ENCODE measurements at places on chromosomes 4 and X.

GRCh38 chr4:121479808-121480207, 99.0 kb upstream of the QRFPR start:
- DNase-seq, result no peak

- DNase-seq, result no peak
Measured at GRCh38 chrX:104112326-104112951, at the start of gene ZCCHC18. Gene ZCCHC18, plus strand, starts transcription at chrX:104112523. Its CDS starts 1,589 bp downstream, at chrX:104114112.

DNA sequence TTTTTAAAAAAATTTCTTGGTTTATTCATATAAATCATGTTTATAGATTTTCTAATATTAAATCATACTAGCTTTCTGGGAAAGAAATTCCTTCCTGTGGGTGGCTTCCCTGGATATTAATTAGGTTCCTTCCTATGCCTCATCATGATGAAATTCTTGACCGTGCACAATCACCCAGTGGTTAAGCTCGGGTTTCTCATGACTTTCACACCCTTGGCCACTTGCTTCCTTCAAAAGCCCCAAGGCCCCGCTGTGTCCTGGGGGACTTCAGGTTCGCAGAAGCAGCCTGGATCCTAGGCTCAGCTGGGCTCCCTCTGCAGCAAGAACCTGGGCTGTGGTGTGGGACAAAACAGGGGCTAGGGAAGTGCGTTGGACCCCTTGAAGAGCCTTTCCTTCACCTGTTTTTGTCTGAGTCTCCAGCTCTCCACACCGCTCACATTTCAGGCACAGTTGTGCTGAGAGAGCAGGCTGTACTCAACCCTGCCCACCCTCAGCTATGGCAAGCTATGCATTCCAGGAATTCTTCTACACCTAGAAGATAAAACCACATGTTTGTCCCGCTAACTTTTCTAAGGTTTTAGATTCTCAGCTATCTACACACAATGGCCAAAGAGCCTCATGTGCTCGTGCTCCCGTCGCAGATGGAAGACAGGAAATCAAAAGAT, 48.9 kb upstream of the TMSB15B start:
- DNase-seq, result no peak

- DNase-seq, result no peak
Measured at GRCh38 chr4:5708449-5709206, at the start of gene EVC2. Gene EVC2, minus strand, starts transcription at chr4:5708559. Its CDS starts 46 bp downstream, at chr4:5708513.

DNA sequence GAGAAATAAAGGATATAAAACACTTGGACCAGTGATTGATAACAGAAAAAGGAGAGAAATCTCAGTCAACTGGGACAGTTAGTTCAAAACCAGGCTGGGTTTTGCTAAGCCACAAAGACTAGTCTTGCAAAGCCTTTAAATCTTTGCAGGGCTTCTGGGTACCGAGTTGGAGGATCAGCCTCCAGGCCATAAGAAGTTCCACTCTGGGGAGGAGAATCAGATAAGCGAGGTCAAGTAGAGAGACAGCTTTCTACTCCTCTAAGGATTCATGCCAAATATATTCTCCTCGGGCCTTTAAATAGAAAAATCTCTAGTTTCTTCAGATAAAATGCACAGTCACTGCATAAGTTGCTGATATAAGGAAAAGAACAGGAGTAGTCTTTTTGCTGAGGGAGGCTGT, 92.7 kb downstream of the MFAP3L start:
- no peak for DNase-seq

DNA sequence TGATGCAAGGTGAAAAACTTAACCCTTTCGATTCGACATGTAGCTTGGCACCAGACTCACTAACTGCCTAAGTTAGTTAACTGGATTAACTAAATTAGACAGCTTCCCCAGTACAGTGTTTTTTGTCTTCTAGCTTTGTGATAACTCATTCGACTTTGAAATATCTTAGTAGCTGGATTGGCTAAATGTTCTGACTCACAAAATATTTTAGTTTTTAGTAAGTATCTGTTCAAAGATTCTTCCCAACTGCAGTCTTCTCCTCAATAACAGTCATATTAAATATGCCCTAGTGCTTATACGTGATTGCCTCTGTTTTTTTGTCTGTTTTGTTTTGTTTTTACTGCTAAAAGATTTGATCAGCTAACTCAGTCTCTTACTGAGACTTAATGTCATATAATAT, 102.9 kb downstream of the KCNIP4 start:
- no peak for DNase-seq

- DNase-seq, result no peak
Measured at GRCh38 chrX:126448681-126449080, 103.9 kb downstream of the DCAF12L1 start.

DNA sequence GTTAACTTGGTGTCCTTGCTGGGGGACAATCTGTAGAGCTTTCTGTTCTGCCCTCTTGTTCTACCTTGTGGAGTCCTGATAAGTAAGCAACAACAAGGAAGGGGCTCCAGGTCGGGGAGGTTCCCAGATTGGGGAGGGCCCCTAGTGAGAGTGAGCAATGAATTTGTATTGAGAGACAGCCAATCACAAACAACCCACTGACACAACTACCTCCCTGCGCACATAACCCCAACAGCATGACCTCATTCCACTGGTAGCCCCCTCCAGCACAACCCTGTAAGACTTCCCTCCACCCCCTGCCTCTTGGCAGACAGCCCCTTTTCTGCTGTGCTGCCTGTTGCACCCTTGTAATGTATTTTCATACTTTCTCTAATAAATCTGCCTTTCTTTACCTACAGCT, 19.7 kb upstream of the PNPLA4 start:
- no peak for DNase-seq

DNA sequence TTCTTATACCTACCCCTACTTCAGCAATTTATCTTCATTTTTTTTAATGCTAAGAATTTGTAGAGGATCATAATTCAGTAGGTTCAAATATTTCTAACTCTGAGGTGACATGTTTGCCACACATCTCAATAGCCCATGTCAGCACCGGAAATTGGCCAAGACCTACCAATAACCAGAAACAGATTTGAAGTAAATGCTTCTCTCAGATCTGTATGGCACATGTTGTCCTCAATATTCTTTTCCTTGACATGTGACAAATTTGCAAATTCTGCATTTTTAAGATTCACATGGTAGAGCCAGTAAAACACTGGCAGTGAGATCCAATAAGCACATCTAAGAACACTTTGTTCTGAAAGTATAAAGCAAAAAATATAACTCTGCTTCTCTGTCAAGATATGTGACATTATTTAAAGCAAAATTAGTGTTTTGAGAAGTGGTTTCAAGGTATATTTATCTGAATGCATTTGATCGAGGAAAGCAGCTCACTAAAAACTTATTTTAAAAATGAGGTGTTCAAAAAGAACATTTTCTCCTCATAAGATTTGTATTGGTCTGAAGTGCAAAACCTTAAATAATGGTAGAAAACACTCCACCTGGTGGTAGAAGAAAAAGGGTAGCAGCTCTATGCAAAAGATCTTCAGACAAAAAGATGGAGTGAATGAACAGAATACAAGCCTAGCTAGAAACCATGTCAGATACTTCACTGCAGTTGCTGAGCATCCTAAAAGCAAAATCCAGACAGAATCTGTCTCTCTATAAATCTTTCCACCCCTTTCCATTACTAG, 513.8 kb upstream of the FAM241A start:
- DNase-seq, result no peak

DNA sequence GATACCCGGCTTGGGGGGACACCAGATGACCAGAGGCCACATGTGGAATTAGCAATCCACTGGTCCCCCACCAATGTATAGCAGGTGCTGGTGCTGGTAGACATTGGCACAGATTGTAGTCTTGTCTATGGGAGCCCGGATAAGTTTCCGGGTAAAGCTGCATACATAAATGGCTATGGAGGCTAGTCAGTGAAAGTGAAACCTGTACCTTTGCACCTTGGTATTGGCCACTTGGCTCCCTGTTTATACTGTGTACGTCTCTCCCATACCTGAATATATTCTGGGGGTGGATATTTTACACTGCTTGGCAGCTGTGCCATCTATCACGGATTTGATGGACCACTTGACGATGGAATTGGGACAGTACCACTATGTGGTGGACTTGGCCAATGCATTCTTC, 5.6 kb upstream of the TIGD2 start:
- DNase-seq, result no peak

GRCh38 chrX:93673056-93673868, at the start of gene NAP1L3:
Gene NAP1L3, minus strand, starts transcription at chrX:93673578. Its CDS starts 274 bp downstream, at chrX:93673304.
- DNase-seq, result peak; percentile 11

- peak; percentile 12 for DNase-seq
Measured at GRCh38 chrX:54807524-54808108, at the start of gene MAGED2. Gene MAGED2, plus strand, starts transcription at chrX:54807745. Its CDS starts 1,587 bp downstream, at chrX:54809332.

DNA sequence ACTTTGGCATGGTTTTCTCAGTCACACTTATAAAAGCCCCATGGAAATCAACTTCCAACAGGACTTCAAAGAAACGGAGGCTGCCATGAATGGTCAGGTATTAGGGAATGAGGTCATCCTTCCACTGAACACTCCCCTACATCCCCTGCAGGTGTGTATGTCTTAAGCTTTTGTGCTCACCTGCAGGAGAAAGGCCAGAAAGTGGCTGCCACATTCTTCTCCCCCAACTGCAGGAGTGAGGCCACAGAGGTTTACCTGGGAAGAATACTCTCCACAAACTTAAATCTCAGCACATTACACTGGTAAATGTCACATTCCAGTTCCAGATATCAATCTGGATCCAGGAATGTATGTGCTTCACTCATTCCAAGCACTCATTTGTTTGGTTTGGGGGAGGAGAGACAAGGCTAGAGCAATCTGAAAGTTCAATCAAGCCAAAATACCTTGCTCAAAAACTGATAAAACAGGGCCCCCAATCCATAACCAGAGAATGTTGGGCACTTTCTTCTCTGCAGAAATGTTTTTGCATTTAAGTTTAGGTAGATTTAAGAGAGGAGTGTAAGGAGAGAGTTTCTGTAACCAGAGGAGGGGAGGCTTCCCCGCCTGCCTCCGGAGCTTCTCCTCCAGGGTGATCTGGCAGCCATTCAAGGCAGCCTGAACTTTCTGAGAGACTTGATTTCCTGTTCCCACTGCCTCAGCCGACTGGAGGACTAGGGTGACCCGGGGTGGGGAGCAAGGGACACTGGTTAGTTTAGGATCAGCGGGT, 15.4 kb downstream of the FAM9C start:
- no peak for DNase-seq

- no peak for DNase-seq
Measured at GRCh38 chr4:88908003-88908402, 149.0 kb downstream of the FAM13A start.

- no peak for DNase-seq
Measured at GRCh38 chr4:138897811-138898226, 117.8 kb upstream of the NOCT start.

- DNase-seq, result no peak
Measured at GRCh38 chr4:183858011-183858615, 47.0 kb upstream of the STOX2 start.

DNA sequence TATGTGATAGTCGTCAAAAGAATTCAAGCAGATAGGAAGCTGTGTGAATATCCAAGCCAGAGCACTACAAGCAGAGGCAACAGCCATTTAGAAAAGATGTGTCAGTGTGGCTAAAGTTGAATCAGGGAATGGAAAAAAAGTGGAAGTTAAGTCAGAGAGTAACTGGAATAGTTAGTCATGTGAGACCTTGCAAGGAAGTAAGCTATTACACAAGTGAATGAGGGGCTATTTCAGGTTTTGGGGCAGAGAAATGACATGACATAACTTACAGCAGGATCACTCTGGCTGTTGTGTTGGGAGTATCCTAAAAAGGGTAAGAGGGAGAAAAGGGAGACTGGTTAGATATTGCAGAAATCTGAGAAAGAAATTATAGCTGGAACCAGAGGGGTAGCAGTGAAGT, 236.6 kb upstream of the PCDH18 start:
- no peak for DNase-seq

GRCh38 chr4:79872738-79873137, 200.3 kb downstream of the ANTXR2 start:
- DNase-seq, result no peak

GRCh38 chrX:37371578-37371991, 22.4 kb downstream of the PRRG1 start:
- no peak for DNase-seq

GRCh38 chr4:127708985-127709384, 21.2 kb upstream of the SLC25A31 start:
- DNase-seq, result no peak

DNA sequence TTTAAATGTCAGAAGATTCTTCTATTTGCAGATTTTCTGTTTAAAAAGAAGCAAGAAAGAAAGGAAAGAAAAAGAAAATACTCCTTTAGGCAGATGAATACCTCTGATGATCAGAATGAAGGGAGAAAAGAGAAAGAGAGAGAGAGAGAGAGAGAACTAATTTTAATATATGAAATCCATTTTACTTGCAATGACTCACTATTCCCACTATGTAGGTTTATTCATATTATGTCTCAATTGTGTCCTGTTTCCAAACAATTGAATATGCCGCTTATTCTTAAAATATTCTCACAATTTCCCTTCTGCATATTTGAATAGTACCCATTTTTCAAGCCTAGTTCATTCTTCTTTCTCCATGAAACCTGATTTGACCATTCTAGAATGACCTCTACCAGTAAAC, 11.7 kb downstream of the MEPE start:
- no peak for DNase-seq

DNA sequence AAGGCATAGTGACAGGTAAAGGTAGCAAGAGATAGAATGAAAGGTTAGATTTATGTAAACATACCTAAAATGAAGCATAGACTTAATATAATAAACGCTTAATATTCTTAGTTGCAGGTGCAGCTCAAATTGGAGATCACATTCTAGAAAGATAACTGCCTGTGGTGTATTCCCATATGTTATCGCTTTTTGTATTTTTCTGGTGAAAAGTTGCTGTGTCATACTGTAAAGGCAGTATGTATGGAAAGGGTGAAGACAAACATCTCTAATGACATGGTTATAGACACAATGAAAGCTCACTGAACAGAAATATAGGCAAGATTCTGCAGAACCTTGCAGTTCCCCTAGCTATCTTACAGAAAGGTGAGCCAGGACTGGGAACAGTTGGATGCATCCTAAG, 240.3 kb downstream of the DCLK2 start:
- DNase-seq, result no peak

DNA sequence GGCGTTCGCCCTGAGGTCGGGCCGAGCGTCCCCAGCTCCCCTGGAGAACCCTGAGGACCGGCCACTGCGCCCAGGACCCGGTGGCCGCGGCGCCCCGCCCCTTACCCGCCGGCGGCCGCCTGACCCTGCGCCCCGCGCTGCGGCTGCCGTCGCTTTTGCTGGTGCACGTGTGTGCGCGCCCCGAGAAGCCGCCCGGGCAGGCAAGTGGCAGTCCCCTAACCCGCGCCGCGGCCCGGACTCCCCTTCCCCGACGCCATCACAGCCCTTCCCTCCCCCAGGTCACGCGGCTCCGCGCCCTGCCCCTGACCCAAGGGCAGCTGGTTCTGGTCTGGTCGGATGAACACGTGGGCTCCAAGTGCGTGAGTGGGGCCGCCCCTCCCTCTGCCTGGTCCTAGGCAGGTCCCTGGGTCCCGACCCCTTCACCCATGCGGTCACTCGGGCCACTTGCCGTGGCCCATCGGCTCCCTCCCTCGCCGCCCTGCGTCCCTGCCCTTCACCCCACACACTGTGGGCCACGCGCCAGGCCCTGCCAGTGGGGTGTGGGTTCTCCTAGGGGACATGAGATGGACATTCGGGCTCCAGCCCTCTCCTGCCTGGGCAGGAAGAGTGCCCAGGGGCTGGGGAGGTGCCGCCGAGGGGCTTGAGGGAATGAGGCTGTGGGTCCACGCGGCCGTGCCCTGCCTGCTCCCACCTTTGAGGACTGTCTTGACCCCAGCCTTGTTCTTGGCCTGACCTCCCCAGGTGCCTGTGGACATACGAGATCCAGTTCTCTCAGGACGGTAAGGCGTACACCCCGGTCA, 8.0 kb upstream of the FGFRL1 start:
- DNase-seq, result no peak

GRCh38 chr4:115453416-115453815, 340.0 kb upstream of the NDST4 start:
- DNase-seq, result no peak

Data from stimulated activated CD8-positive, alpha-beta memory T cell treated with anti-CD3 and anti-CD28 coated beads, Interleukin-7, amount 100 ng/mL, for 1 hour (primary cell).